IMR-90 (cell line): ENCODE measurements at places on chromosomes 4 and X.

- no peak overlapping the region for H3K27ac ChIP-seq
- no peaks in the 10 kb centered on the region for H3K4me1 ChIP-seq
- no peak for DNase-seq
- H3K36me3 ChIP-seq = no peaks in the 10 kb centered on the region
- no peak overlapping the region for H3K4me3 ChIP-seq
- H3K27me3 ChIP-seq = peaks cover 6% of the 10 kb centered on the region
Observed at GRCh38 chrX:13499736-13500135, 69.7 kb upstream of the EGFL6 start.

DNA sequence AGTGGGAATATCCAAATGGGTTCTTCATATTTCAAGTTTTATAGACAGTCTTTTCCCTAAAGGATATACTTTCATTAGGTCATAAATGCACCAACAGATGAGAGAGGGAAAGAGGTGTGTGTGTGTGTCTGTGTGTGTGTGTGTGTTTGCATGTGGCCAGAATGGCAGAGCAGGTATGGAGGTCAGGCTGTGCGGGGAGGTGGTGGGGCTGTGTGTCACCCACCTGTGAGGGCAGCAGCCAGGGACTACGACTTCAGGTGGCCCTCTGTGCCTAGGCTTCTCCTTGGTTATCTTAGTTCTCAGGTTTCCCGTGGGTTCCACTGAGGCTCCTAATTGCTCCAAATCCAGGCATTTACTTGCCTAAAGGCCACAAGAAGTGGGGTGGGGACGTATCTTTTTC, 14.6 kb downstream of the HAND2 start:
- DNase-seq = no peak
- no peak overlapping the region for H3K4me3 ChIP-seq
- H3K27ac ChIP-seq = no peak overlapping the region
- no peaks in the 10 kb centered on the region for H3K4me1 ChIP-seq
- peaks cover 81% of the 10 kb centered on the region for H3K27me3 ChIP-seq

GRCh38 chr4:72951628-72952027, 117.9 kb downstream of the COX18 start:
- no peak overlapping the region for H3K27ac ChIP-seq
- no peaks in the 10 kb centered on the region for H3K4me1 ChIP-seq
- no peaks in the 10 kb centered on the region for H3K36me3 ChIP-seq
- H3K4me3 ChIP-seq = no peak overlapping the region
- H3K27me3 ChIP-seq = no peaks in the 10 kb centered on the region; the same call in 1 of the 2 replicates
- DNase-seq = no peak

DNA sequence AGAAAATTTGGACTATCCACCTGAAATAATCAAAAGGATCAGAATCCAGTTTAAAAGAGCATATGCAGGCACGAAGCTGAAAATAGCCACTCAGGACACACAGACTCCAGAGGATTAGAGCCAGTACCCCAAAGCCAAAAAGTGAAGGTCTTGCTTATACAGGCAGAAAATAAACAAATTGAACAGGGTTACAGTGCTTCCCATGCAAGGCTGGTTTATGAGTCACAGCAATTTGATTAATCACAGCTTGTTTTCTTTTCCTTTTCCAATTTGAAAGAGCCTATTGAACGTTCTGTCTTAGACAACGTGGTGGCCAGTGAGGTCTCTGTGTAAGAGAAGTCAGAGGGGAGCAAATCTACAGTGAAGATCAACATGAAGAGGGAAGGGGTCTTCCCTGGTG, 10.2 kb downstream of the HGFAC start:
- DNase-seq = peak; percentile 79
- peaks cover 7% of the 10 kb centered on the region; the same call in 1 of the 2 replicates for H3K4me1 ChIP-seq
- H3K4me3 ChIP-seq = no peak overlapping the region
- H3K27ac ChIP-seq = no peak overlapping the region
- H3K27me3 ChIP-seq = peaks cover 2% of the 10 kb centered on the region; the same call in 1 of the 2 replicates
- no peaks in the 10 kb centered on the region for H3K36me3 ChIP-seq

DNA sequence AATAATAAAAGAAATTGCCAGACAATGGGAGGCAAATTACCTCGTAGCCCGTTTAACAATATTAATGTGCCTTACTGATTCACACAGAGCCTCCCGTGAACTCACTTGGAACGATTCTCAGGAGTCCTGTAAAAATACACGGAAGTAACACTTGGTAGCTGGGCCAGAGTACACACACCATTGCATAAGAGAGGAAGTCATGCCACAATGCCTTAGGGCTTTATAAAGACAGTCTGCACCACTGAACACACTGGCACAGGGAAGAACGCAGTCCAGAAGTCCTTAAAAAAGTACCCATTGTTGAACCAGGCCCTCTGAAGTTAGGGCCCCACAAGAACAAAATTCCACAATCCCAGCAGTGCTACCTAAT, 15.1 kb downstream of the SLC2A9 start:
- DNase-seq = no peak
- no peaks in the 10 kb centered on the region for H3K27me3 ChIP-seq
- peaks cover 22% of the 10 kb centered on the region; the same call in 1 of the 2 replicates for H3K4me1 ChIP-seq
- H3K36me3 ChIP-seq = no peaks in the 10 kb centered on the region

GRCh38 chr4:122219356-122219755, 67.2 kb downstream of the BLTP1 start:
- H3K4me1 ChIP-seq = no peaks in the 10 kb centered on the region
- H3K27ac ChIP-seq = no peak overlapping the region
- no peak overlapping the region for H3K4me3 ChIP-seq
- peaks cover 13% of the 10 kb centered on the region for H3K36me3 ChIP-seq

- H3K36me3 ChIP-seq = no peaks in the 10 kb centered on the region
- peaks cover 2% of the 10 kb centered on the region; the same call in 1 of the 2 replicates for H3K4me1 ChIP-seq
- DNase-seq = peak; percentile 84
Observed at GRCh38 chr4:126697748-126698147, 935.0 kb upstream of the INTU start.
